ENCODE measurements at places on chromosomes 5 and 9. TPM values are rescaled to one million over a fixed set of nuclear protein-coding genes. Genes with fewer than 3 reads are reported as not detected.

- no peak for DNase-seq
These were observed 142.5 kb downstream of the SNCAIP start for GRCh38 chr5:122454541-122454940.

- no peak for DNase-seq
These were observed 22.4 kb downstream of the C9 start for GRCh38 chr5:39341896-39342295.

The PCDHB14 gene
- 6.5 TPM for total RNA-seq

GRCh38 chr9:107730666-107731065 lies 241.1 kb upstream of the KLF4 start:
- DNase-seq: no peak

DNA sequence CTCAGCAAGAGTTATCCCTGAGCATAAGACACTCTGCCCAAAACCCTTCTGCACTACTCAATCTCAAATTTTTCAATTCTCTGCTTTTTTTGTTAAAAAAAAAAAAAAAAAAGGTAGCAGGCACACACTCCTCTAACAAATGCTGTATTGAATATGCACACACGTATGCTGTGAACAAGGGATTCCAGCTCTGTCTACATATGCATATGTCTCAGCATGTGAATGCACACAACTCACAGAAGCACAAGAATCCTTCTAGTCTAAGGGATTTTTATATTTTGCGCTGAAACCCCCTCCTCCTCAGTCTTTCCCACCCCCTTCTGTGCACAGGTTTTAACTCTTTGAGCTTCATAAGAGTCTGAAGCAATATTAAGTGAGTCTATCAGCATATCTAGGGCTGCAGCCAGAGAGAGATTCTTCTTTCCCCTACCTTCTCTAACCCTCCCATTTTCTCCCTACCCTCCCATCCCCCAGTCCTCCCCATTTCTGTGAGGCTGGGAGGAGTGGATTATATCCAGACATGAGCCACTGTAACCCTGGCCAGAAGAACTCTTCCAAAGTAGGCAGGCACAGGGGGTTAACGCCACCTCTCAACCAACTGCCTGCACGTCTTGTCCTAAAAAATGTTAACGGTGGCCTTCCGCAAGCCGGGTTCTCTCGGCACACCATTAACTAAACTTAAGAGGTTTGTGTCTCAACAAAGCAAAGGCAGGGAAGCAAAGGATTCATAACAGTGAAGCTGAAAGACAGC lies 1.0 kb downstream of the GABRB2 start:
- no peak for DNase-seq

The GRPEL2 gene
- total RNA-seq: 8.4 TPM

- no peak for DNase-seq
These were observed 104.7 kb downstream of the GPR21 start for GRCh38 chr9:123138163-123138562.

- DNase-seq: no peak
These were observed 17.9 kb downstream of the COL15A1 start for GRCh38 chr9:98961513-98962180.

DNA sequence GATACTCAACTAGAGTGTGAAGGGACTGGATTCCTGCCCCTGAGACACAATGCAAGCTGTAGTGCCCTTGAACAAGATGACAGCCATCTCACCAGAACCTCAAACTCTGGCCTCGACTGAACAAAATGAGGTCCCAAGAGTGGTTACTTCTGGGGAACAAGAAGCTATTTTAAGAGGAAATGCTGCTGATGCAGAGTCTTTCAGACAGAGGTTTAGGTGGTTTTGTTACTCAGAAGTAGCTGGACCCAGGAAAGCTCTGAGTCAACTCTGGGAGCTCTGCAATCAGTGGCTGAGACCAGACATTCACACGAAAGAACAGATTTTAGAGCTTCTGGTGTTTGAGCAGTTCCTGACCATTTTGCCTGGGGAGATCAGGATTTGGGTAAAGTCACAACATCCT lies 2.4 kb downstream of the ZNF483 start:
- DNase-seq: no peak

The FCN2 gene
- total RNA-seq: 1.4 TPM

- no peak for DNase-seq
These were observed 21.6 kb upstream of the NNT start for GRCh38 chr5:43581398-43581797.

GRCh38 chr5:136701191-136701590 lies 335.8 kb upstream of the TRPC7 start:
- no peak for DNase-seq

DNA sequence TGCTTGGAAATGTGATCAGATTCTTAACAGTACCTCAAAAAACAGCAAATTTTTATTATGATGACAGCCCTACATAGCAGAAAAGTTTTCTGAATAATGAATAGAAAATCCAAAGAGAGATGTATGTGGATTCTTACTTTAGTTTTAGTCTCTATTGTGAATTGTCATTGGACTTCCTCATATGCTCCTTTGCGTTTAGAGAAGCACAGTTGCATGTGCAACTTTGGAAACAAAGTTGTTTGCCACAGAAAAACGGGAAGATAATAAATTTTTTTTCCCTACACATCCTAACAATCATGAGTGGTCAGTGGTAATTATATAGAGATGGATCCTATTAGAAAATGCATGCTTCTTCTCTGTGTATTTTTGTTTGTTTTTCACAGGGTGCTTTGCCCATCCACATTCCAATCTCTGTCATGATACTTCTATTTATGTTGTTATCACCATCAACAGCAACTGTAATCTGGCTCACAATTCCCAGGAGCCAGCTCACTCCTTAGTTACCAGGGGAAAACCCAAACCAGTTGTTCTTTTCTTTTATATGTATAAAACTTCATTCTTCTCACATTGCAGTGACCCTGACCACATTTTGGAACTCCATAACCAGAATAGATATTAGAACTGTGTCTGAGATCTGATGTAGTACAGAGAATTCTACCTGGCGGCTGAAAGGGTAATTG lies 118.7 kb downstream of the NDUFS4 start:
- no peak for DNase-seq

The SH3RF2 gene
- 334 TPM for total RNA-seq

DNA sequence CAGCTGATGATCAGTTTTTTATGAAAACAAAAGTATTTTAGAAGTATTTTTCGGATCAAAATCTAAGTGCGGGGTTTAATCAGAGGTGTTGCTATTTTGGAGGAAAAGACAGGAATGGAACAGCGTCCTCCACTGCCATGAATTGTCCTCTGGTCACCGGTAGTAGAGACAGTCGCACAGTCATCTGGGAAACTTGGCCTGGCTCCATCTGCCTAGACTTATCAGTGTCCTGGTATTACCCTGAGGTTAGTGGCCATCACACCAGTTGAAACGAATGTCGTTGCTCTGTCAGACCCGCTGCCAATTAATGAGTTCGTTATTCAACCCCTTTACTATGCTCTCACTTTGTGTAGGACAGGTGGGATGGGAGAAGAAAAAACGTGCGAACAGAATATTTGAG lies 8.2 kb downstream of the TLX3 start:
- no peak for DNase-seq

DNA sequence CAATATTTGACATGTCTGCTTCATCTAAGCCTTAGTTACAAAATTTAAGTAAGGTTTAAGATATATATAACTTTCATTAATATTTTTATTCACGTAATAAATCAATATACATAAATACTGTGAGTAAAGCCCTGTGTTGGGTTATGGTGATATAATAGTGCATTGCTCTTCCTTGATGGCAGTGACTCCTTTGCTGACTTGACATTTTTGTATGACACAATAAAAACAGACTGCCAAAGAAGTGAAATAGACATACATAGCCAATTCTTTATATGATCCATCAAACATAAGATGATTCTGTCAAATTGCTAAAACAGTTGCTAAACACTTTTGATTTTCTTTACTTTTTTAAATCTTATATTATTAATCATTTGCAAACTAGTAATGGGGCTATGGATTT lies 1518.2 kb downstream of the EFNA5 start:
- DNase-seq: no peak

GRCh38 chr9:75858497-75859092 lies 31.9 kb upstream of the PCSK5 start:
- no peak for DNase-seq

- no peak for DNase-seq
These were observed 45.0 kb downstream of the ELL2 start for GRCh38 chr5:95916687-95917085.

The ACOT12 gene
- total RNA-seq: not detected

The PGM5 gene
- 6.2 TPM for total RNA-seq

GRCh38 chr5:34914671-34915138 lies 599 bp downstream of the RAD1 start:
- DNase-seq: peak; percentile 80

The LCN10 gene
- 3.5 TPM for total RNA-seq

- DNase-seq: no peak
These were observed 82.1 kb downstream of the MAMDC2 start for GRCh38 chr9:70125621-70126263.

DNA sequence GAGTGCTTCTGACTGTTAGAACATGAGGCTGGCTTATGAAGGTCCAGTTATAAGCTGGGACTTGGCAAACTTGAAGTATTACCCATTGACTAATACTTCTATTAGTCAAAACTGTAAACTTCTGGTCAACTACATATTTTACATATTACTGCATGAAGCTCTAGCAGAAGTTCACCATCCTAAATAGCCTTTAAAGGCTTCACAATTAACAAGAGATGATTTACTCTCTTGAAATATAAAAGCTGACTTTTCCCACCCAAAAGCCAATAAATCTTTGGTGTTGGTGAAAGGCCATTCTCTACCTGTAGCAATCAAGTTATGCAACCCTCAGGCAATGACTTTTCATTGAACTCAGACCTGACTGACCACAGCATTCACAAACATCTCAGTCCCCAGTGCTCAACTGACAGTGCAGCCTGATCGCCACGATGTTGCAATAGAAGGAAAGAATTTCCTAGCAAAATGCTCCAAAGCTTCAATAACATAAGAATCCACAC lies 345.6 kb downstream of the EBF1 start:
- DNase-seq: no peak

DNA sequence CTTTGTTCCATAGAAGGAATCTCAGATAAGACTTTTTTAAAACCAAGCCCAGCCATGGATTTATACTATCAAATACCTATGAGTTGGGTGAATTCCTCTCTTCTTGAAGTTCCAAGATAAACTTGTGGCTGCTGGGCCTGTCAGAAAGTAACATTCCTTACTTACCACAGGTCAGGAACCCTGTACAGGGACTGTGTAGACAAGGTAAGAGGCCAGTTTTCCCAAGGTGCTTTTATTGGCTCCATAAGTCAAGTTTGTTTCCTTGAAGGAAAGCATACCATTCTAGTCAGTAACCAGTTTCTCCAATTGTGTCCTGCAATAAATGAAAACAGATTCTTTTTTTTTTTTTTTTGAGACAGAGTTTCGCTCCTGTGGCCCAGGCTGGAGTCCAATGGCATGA lies 8.8 kb upstream of the CLTB start:
- no peak for DNase-seq

- DNase-seq: no peak
These were observed 23.1 kb upstream of the HMCN2 start for GRCh38 chr9:130242270-130243014.

DNA sequence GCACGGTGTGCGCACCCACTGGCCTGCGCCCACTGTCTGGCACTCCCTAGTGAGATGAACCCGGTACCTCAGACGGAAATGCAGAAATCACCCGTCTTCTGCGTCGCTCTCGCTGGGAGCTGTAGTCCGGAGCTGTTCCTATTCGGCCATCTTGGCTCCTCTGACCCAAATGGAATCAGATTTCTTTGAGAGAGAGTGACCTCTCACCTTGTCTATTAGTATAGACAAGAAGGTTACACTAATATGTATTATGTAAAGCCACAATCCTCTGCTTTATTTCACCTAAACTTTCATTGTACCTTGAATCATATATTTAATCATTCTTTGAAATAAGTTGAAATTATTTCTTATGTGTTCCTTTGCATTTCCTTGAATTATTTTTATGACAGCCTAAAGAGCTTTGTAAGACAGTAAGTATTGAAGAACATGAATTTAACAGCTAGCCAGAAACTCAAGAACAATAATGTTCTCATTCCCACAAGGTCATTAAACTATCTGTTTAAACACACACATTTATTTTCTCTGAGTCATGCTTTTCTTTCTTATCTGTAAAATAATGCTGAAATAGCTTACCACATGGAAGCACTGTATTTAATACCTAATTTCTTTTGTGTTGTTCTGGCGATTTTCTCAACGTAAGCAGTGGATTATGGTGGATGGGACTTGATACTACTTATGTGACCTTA lies 91.8 kb upstream of the DMRTA1 start:
- no peak for DNase-seq

GRCh38 chr5:153674356-153674755 lies 183.9 kb downstream of the GRIA1 start:
- DNase-seq: no peak

- DNase-seq: peak; percentile 55
These were observed 2.8 kb downstream of the MAMDC4 start for GRCh38 chr9:136854842-136855460.

- no peak for DNase-seq
These were observed 194.7 kb downstream of the DTWD2 start for GRCh38 chr5:118793652-118794051.

The PPP2CA gene
- 271 TPM for total RNA-seq

- no peak for DNase-seq
These were observed 98.7 kb downstream of the CCDC192 start for GRCh38 chr5:127801751-127802476.

DNA sequence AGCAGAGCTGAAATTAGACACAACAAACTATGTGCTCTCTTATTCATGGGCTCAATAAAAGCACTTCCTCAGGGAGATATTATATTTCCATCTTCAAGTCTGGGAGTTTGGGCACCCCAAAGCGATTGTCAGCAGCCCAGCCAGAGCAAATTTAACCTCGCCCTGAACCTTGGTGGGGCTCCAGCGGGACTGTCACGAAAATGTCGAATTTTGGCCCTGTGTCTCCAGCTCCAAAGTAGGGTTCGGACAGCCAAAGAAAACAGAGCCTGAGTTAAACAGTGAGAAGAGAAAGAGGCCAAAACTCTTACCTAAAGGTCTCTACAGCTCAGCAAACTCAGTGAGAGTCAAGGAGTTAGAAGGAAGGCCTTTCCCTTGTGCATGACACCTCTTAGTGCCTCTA lies 432.9 kb downstream of the SPATA31D1 start:
- no peak for DNase-seq

DNA sequence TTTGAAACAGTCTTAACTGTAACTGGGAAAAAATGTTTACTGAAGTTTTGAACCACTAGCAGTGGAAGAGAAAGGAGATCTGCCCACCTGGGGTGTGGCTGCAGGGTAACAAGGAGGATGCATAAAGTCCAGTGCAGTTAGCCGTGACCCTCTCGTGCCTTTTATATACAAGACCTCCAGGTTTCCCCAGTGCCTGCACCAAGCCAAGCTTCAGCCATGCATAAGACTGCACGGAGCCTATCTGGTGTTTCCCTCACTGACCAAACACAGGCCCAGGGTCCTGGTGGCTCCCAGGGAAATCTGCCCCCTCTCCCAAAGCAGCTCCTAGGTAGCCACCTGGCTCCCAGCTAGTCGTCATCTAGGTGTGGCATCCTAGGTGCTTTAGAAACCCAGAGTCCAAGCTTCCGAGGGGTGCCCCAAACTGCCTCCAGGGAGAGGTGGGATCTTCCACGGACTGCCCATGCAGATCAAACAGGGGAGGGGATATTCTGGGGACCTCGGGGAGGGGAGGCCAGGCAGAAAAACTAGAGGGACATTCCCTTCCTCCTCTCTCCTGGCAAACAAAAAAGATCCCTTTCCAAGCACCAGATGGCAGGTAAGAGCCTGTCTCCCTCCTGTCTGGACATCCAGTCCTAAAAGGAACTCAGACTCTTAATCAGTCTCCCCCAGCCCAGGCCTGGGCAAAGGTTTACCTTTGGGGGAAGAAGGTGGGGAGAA lies 2.7 kb downstream of the SHB start:
- DNase-seq: peak; percentile 19
